A673 (cell line): ENCODE measurements at places on chromosomes 6 and 20.

DNA sequence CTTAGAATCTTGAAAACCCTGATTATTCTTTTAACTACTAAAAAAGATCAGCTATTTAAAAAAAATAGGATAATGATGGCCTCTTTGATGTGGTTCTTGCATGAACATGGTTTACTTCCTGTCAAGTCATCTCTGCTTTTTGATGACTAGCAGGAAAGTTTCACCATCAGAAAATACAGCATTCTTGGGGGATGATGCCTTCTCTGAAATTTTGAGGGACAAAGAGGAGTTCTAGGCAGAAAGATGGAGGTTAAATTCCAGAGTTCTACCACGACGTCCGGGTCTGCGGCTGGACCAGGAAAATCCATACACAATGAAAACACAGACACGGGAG, 130.4 kb downstream of the OLIG3 start:
- DNase-seq = no peak

- DNase-seq = no peak
These were observed 105.0 kb downstream of the SYCP2 start for GRCh38 chr20:59828125-59829053.

GRCh38 chr6:154993026-154993425, 2.1 kb upstream of the TIAM2 start:
- DNase-seq = no peak

DNA sequence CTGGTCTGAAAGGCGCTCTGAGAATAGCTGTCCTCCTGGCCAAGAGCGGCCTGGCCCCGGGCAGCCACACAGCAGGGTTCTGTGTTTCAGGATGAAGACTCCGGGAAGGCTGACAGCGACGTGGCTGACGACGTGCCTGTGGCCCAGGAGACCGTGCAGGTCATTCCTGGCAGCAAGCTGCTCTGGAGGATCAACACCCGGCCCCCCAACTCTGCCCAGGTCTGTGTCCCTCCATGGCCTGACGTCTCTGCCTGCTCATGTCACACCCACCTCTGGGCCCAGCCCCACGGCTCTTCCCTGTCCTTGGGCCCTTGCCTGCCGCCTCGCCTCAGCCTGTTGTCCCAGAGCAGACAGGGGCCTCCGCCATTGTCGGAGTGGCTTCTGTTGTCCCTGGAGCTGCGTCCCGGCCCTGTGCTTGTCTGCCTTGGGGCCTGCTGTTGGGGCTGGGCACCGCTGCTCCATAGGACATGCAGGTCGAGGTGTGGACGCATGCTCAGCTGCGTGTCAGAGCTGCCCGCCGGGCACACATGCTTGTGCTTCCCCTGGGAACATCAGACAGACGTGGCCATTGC, 16.2 kb upstream of the ADRM1 start:
- no peak for DNase-seq
